Epithelial cell of umbilical artery (primary cell): ENCODE measurements at places on chromosomes 3 and 15. TPM values are rescaled to one million over a fixed set of nuclear protein-coding genes. Genes with fewer than 3 reads are reported as not detected.

PLA2G4D gene
- total RNA-seq: not detected in 2 replicates

GPR62 gene
- under 0.01 TPM in 1 of 2 replicates, not detected in the other for total RNA-seq

ARL14 gene
- total RNA-seq: not detected in 2 replicates

NANOGP8 gene
- not detected in 2 replicates for total RNA-seq

IQCF2 gene
- not detected in 2 replicates for total RNA-seq

RTP1 gene
- not detected in 2 replicates for total RNA-seq

UBA5 gene
- total RNA-seq: 35.7 and 57.4 TPM in 2 replicates

VIPR1 gene
- 0.32 and 0.46 TPM in 2 replicates for total RNA-seq

SATB1 gene
- 7.0 and 9.1 TPM in 2 replicates for total RNA-seq

TMEM212 gene
- total RNA-seq: under 0.01 TPM in 1 of 2 replicates, not detected in the other

C3orf70 gene
- total RNA-seq: under 0.01 and 0.15 TPM in 2 replicates

TMCO5A gene
- not detected in 2 replicates for total RNA-seq

CSPG4 gene
- 0.32 and 1.2 TPM in 2 replicates for total RNA-seq

TLR9 gene
- total RNA-seq: not detected in 2 replicates

TGM4 gene
- total RNA-seq: 0.15 TPM in 1 of 2 replicates, not detected in the other

CPNE4 gene
- total RNA-seq: not detected in 2 replicates

CFAP100 gene
- not detected in 2 replicates for total RNA-seq

PP2D1 gene
- total RNA-seq: not detected in 2 replicates

CIP2A gene
- total RNA-seq: 24.7 and 29.9 TPM in 2 replicates

GRAMD2A gene
- 0.30 and 0.32 TPM in 2 replicates for total RNA-seq

MAGI1 gene
- total RNA-seq: 31.0 and 32.2 TPM in 2 replicates

ZNF80 gene
- not detected in 2 replicates for total RNA-seq

CCNB2 gene
- 43.2 and 52.7 TPM in 2 replicates for total RNA-seq

CMSS1 gene
- 26.3 and 29.6 TPM in 2 replicates for total RNA-seq
